Activated gamma-delta T cell treated with anti-CD3 and anti-CD28 coated beads, Interleukin-2, amount 50 U/mL, for 16 hours (primary cell): ENCODE measurements at places on chromosomes 3 and 15.

- DNase-seq, result no peak
Observed at GRCh38 chr15:33149919-33150318, 44.6 kb downstream of the FMN1 start.

DNA sequence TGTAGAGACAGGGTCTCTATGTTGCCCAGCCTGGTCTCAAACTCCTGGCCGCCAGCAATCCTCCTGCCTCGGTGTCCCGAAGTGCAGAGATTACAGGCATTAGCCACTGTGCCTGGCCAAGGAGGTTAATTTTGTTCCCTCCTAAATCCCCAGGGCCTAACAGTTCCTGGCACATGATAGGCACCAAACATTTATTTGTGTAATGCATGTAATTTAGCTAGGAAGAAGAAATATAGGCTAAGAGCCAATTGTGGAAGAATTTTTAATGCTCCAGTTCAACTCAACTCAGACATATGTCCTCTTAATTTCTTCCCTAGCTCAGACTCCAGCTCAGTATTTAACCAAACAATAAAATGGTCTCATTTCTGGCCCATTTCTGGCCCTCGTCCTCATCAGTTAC, 7.7 kb upstream of the ZNF592 start:
- DNase-seq, result no peak

DNA sequence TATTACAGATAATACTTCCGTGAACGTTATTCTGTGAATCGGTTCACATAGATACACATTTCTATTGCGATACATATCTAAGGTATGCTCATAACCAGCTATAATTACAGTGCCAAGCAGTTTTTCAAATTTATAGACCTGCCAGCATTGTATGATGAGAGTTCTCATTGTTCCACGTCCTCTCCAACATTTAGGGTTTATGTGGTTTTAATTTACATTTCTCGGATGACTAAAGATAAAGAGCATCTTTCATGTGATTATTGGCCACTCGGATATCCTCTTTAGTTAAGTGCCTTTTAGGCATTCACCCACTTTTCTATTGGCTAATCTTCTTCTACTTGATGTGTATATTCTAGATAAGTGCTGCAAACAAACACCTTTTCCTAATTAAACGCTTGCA, 134.7 kb upstream of the CCDC54 start:
- no peak for DNase-seq

- no peak for DNase-seq
Observed at GRCh38 chr3:99783011-99783573, 34.6 kb upstream of the CMSS1 start.

- no peak for DNase-seq
Observed at GRCh38 chr3:192980632-192981031, 63.0 kb upstream of the MB21D2 start.

DNA sequence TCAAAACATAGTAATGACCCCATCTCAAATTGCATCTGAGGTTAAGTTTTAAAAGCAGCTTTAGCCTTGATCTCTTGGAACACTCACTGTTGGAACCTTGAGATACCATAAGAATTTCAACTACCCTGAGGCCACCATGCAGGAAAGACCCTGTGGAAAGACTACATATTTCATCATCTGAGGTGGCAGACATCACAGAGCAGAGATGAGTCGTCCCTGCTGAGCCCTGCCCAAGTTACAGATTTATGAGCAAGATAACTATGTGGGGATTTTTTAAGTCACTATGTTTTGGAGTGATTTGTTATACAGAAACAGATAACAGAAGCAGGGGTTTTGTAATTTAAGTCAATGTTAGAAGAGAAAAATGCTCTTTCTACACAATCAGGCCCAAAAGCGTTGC, 168.4 kb downstream of the STAC start:
- DNase-seq, result no peak

- no peak for DNase-seq
Observed at GRCh38 chr3:79824166-79824565, 56.4 kb upstream of the ROBO1 start.

- DNase-seq, result no peak
Observed at GRCh38 chr3:72941245-72941644, 53.4 kb downstream of the GXYLT2 start.

DNA sequence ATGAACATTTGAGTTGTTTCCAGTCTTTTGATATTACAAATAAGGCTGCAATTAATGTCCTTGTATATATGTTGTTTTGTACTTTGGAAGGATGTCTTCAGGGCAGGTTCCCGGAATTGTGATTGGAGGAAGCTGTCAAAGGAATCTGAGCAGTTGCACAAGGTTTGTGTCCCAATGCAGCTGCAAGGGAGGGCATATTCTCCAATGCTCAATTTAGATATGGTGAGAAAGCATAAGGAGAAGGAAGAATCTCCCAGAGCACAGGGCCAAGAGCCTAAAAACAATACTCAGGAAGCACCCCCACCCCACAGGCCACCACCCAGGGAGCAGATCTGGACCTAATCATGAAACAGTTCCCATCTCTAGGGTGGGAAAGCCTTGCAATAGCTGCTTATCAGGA, 228.0 kb upstream of the LRRFIP2 start:
- DNase-seq, result no peak

DNA sequence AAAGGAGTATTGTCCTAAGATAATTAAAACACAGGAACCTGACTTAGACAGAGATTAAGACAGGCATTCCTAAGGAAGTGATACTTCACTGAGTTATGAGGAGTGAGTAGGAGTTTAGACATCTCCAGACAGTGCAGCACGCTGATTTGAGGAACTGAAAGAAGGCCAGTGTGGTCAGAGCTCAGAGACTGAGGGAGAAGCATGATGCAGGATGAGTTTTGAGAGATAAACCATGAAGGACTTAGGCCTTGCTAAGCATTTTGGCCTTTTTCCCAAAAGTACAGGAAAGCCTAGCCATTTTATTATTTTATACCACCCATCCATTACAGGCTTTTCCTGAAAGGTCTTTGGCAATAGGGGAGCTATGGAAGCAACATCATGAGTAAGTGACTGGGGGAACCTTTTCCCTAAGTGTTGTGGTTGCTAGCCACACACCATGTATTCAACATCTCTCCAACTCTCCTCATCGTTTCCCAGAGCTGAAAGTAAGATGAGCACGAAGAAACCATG, 375.6 kb upstream of the TPRG1 start:
- no peak for DNase-seq

- no peak for DNase-seq
Observed at GRCh38 chr3:178097576-178097975, 438.7 kb upstream of the KCNMB2 start.

GRCh38 chr3:170436697-170437096, 18.0 kb downstream of the CLDN11 start:
- no peak for DNase-seq

GRCh38 chr15:35115155-35115725, 30.1 kb upstream of the NANOGP8 start:
- no peak for DNase-seq

GRCh38 chr3:39086144-39086543, 21.3 kb downstream of the GORASP1 start:
- no peak for DNase-seq

DNA sequence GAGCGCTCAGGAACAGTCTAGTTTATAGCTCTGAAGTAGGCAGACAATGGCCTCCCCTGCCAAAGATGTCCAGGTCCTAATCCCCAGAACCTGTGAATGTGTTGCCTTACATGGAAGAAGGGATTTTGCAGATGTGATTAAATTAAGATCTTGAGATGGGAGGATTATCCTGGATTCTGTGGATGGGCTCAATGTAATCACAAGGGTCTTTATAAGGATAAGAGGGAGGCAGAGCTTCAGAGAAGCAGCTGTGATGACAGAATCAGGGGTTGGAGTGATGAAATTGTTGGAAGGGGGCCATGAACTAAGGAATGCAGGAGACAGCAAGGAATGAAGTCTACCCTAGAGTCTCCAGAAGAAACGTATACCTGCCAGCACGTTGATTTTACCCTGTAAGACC, 14.0 kb upstream of the GK5 start:
- no peak for DNase-seq

- no peak for DNase-seq
Observed at GRCh38 chr15:69824877-69825406, 272.8 kb downstream of the TLE3 start.

- no peak for DNase-seq
Observed at GRCh38 chr3:196517919-196518318, 2.8 kb upstream of the SMCO1 start.

DNA sequence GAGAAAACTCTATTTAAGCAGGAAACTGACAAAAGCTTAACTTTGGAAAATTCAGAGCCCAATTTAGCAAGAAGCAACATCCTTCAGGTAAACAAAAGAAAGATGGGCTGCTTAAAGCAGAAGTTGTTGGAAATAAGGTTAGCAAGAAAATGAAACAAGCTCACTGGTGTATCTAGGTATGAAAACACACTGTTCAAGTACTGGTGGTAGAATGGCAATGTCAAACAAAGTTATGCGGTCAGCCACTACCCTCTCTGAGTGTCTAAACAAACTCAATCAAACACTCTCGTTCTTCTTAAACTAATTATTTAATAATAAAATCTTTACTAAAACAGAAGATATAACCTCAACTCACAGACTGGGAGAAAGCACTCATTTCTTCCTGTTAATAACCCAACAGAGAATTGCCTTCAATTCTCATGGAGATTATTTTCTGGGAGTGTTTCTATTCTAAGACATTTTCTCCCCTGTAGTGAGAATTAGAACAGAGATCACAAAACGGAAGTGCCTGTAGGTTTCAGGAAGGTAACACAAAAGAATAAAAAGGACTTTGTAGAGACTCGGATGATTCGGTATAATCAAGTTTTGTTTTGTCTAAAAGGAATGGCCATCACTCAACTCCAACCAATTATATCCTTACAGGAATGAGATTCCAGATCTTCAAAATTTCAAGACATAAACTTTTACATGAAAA, 28.9 kb downstream of the PRICKLE2 start:
- no peak for DNase-seq

GRCh38 chr15:39171944-39172368, 408.9 kb upstream of the THBS1 start:
- DNase-seq, result no peak

DNA sequence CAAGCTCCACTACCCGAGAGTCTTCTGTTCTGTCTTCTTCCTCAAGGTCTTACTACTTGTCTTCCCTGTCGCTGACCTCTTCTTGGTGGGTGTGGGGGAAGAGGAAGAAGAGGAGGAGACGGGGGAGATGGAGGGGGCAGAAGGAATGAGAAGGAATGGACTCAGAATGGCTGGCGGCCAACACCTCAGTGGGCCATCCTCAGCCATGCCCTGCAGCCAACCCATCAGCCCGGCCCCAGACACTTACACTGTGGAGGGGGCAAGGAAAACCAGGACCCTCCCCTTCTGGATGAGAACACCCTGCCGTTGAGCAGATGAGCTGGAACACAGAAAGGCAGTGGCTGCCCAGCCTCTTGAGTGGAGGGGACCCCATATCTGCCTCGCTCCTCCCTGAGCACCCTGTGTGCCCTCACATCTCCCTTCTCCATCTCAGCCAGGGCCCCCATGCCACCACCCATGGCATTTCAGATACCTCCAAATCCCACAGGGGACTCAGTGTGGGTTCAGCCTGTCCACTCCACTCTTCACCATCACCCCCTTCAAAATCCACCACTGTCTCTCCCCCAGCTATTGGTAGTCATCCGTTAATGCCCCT, 45.5 kb upstream of the PRR23E start:
- no peak for DNase-seq

- peak; percentile 67 for DNase-seq
Observed at GRCh38 chr15:40338041-40338657, 2.6 kb downstream of the CCDC9B start.

GRCh38 chr3:64049832-64050231, 26.5 kb upstream of the PSMD6 start:
- DNase-seq, result no peak

DNA sequence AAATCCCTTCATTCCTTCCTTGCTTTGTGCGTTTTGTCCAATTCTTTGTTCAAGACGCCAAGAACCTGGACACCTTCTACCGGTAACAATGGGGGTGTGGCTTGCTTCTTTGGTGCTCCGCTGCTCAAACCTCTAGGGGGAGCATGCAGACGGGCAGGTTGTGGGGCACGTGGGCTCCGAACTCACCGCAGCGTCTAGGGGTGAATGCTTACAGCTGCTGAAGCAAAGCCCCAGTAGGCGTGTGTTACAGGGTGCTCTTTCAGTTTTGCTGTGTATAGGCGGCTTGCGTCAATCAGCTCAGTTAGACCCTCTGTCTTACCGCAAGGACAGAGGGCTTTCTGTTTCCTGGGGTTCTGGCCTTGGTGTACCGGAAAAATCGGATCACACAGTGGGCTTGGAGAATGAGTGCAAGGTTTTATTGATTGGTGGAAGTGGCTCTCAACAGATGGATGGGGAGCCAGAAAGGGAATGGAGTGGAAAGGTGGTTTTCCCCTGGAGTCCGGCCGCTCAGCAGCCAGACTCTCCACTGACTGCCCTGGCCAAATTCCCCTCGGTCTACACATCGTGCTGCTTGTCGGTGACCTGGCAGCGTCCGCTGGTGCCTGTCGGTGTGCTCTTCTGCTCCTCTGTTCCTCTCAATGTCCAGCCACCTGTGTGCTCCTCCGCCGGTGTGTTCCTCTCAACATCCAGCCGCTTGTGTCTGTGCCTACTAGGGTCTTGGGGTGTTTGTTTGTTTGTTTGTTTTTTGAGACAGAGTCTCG, 1.2 kb upstream of the LRRC34 start:
- DNase-seq, result peak; percentile 65

- DNase-seq, result no peak
Observed at GRCh38 chr3:54954521-54954920, 26.7 kb upstream of the LRTM1 start.

DNA sequence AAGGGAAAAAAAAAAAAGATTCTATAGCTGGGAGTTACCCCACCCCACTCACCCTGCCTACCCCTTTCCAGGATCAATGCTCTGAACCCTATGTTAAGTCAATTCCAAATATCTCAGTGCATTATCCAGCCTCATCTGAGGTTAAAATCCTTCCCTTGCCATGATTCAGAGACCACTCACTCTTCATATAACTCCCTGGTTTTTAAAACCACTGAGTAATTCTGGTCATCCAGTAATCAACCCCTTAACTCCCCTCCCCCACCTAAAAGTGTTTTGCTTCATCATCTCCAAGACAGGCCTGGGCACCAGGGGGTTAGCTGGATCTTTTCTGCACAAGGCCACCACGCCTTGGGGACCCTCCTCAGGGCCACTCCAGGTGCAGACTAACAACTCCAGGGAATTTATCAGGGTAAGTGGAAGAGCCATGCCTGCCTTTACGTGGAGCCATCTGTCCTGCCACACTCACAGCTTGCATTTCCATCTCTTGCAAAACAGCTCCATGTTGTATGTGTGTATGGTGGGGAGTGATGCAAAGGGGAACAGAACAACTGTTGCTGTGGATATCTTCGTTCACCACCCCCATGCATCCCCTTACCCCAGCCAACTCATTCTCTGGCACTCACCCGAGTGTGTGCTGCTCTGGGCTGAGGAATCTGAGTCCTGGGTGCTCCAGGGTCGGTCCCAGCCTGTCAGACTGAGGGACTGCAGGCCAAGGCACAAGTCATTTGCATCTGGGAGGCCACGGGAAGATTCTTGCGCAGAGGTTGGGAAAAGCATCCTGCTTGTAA, 30.7 kb upstream of the RPS17 start:
- no peak for DNase-seq

DNA sequence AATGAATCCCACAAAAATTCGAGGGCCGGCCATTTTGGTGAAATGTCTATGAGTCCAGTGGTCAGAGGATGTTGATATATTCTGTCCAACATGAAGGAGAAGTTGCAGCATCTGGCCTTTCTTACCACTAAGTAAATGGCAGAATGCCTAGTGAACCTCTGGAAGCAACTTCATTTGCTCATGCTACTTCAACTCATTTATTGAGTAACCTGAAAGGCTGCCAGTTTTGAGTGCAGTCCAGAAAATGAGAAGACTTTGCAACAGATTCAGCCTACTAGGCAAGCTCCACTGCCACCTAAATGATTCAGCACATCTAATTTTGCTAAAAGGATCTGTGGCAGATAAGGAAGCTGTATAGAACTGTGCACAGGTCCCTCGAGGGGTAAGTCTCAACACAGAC, 265.0 kb downstream of the OPA1 start:
- DNase-seq, result no peak
